Sigmoid colon (tissue), 7 donors: ENCODE measurements at places on chromosomes 11 and 22.

DNA sequence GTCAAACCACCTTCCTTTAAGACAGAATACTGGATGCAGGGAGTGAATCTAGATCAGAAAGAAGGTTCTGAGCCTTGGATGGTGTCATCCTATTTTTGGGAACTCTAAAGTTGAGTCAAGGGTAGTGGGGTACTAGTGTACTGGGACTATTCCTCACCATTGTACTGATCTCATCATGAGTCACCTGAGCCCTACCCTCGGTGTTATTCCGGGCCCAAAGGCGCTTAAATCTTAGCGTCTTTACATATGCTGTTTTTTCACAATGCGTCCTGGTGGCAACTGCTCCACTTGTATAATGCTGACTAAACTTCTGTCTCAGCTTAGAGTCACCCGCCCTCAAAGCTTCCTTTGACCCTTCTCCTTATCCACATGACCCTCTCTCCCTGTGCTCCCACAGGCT is 25.3 kb upstream of the PATE1 start:
- DNase-seq = no peak

GRCh38 chr22:37639771-37640590 is 512 bp downstream of the SH3BP1 start:
- DNase-seq = no peak

DNA sequence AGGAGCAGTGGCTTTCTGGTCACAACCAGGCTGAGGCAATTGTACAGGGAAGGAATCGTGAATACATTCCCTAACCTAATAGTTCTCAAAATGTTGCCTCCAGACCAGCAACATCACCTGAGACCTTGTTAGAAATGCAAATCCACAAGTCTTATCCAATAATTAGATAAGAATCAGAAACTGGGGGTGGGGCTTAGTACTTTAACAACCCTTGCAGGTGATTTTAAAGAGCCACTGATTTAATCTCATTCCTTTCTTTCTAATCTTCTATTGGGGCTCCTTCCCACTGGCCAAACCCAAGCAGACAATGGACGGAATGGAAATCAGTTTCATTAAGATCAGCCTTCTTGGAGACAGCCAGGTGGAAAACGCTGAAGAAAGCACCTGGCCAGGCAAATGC is 142.4 kb upstream of the DDI1 start:
- DNase-seq = no peak

DNA sequence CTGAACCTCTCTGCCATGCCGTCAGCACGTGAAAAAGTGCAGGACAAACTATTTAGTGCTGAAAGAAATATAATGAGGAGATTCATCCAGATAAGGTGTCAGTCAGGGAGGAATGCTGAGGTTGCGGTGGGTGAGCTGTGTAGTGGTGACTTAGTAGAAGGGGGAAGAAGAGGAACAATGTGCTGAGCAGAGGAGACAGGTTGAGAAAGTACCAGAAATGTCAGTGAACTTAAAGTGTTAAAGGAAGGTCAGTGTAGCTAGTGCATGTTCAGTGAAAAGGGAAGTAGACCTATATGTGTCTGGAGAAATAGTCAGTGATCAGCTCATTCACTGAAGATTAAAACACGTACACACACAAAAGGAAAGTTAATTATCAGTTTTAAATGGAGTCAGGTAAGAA is 237.6 kb upstream of the CCDC179 start:
- no peak for DNase-seq

DNA sequence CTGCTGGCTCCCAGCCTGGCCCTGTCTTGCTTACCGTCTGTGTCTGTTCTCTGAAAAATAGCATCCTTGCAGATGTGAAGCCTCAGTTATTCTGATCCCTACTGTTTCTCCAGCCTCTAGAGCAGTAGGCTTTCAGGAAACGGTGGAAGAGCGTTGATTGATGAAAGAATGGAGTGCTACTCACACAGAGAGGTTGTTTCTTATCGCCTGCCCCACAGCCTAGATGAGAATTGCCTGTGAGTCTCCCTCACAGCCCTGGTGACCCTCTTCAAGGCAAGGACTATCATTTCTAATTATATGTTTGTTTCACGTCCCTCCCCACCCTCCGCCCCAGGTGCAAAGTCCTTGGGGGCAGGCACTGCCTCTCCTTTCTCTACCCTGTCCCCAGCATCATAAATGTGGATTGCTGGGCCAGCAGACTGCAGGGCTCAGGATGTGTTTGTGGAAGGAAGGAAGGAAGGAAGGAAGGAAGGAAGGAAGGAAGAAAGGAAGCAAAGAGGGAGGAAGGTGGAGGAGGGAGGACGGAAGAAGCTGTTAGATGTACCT is 575.3 kb upstream of the B3GAT1 start:
- no peak for DNase-seq

GRCh38 chr11:107696140-107696539 is 15.7 kb downstream of the SLN start:
- no peak for DNase-seq

DNA sequence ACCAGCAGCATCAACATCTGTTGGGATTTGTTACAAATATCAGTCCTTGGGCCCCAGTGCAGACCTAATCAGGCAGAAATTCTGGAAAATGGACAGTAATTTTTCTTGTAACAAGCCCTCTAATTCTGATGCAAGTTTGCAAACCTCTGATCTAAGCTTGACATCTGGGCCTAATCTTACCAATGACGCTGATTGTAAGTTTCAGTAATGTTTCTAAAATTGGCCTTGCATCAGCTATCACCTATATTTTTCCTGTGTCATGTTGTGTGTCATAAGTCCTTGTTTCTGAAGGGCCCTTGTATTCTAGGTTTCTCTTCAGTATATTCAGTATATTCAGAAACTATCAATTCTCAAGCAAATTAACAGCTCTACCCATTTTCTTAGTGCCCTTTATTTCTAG is 36.4 kb downstream of the ZNF215 start:
- DNase-seq = no peak
